ENCODE measurements at places on chromosomes 11 and 22.

DNA sequence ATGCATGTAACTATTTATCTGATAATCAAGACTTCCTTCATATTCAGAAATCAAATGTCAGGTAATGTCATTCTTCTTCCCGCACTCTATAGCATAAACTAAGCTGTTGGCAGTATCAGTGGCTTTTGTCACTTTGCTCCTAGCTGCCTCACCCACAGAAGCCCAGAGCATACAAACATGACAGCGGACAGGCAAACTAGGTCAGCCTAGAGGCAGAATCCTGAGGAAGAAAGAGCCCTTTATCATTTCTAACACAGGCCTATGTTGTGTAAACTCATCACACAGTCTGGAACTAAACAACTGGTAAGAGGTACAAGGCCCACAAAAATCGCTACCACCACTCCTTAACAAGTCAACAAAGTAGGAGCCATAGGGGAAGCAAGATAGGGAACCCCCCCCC, 21.0 kb downstream of the GUCY1A2 start:
- DNase-seq: no peak

DNA sequence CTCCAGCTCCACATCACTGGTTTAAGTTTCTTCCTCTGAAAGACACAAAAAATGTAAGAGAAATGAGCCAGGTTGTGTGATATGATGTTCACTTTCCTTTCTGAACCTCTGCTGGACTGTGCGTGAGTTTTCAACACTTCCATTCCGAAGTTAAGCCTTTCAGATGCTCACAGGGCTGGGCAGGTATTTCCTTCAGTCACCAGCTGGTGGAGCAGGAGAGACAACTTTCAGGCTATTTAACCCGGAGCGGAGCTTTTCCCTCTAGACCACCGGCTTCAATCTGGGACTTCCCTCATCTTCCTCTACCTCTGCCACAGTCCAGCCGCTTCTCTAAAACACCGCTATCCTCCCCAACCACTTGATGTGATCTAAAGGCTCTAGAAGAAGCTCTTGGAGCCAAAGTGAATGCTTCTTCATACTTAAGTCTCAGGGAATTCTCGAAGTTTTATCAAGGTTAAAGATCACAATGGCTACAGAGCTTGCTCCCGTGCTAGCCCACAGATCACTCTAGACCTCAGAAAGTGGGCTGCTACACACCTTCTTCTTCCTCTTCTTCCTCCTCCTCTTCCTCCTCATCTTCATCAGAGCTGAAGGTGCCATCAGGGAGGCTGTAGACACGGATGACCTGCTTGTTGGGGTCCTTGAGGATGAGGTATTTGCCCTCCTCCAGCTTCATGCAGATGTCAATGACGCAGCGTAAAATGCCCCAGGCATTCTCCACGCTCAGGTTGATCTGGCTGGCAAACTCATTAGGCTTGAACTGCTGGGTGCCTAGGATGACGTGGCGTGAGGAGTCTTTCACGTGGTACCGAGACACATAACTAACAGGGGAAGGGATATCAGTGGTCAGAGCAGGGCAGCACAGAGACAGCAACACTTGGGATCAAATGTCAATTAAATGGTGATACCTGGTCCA, 4.4 kb upstream of the FOXRED2 start:
- DNase-seq: peak; percentile 48

GRCh38 chr11:111531687-111532364, 8.7 kb upstream of the LAYN start:
- peak; percentile 88 for DNase-seq

DNA sequence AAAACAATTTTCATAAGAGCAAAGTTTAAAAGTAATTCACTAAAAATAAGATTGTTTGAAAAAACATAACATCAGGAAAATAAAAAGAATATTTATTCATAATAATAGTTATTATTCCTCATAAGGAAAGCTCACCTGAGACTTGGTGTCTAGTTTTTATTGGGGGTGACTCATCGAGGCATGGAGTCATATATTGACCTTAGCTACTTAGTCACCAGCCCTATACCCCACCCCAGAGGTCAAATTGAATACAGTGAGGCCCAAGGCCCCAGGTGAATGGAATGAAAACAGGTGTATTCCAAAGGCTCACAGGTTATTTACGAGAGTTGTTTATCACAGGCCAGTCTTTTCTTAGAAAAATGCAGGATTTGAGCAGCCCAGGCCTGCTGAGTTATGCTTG, 36.9 kb downstream of the CNTF start:
- DNase-seq: no peak

DNA sequence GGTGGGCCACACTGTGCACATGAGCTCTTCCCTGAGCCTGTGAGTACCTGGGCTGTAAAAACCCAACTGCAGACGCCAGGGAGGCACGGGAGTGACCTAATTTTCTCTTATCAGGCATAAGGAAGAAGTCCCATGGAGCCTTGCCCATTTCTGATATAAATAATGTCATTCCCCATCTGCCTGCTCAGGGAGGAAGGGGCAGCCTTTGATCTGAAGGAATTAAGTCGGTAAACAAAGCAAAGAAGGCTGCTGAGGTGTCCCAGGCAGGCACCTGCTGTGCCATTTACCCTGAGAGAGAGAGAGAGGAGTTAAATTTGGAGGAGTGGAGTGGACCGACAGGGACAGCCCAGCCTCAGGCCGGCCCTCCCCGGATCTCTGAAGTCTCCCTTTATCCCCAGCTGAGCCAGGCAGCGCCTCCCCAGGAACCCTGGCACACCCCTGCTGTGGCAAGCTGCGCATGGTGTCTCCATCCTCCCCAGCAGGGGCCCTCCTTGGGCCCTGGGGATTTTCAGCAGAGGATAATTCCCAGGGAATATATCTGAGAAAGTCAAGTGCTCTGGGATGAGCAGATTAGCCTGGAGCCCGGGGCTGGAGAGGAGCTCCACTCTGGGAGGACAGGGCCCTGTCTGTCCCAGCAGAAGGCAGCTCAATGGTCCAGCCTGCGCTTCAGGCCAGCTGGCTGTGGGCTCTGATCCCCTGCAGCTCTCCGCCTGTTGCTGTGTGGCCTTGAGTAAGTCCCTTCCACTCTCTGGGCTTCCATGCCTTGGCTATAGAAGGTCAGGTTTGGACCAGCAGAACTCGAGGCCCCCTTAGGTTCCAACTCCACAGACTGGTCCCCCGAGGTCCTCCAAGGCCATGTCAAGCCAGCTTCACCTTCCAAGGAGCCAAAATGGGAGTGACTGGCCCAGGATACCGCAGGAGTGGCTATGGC, 17.5 kb upstream of the CABP7 start:
- no peak for DNase-seq

DNA sequence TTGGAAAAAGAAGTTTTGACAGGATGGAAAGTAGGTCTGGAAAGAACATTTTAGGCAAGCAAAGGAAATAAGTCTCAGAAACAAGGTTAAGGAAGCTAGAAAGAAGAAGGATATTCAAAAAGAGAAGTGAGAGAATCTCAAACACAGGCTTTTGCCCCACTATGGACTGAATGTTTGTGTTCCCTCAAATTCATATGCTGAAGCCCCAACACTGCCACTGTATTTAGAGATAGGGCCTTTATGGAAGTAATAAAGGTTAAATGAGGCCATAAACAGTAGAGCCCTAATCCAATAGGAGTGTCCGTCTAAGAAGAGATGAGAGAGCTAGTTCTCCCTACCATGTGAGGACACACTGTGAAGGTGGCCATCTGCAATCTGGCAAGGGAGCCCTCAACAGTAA, 20.6 kb upstream of the RPS13 start:
- DNase-seq: no peak

- peak; percentile 75 for DNase-seq
Observed at GRCh38 chr11:35485656-35486322, 39.6 kb downstream of the PAMR1 start.

DNA sequence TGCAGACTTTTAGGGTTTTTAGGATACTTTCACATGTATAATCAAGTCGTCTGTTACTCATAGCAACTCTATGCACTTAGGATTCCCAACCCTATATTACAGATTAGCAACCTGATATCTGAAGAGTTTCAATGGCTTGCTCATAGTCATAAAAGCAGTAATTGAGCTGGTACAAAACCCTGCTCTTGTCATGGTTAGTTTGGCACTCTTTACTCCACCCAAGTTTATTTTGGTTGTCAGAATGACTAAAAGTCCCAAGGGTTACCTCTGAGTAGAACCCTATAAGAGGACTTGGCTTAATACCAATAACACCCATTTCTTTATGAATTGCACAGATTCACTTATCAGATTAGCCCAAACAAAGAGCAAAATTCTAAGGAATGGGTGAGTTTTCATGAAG, 550.6 kb downstream of the SOX6 start:
- no peak for DNase-seq

DNA sequence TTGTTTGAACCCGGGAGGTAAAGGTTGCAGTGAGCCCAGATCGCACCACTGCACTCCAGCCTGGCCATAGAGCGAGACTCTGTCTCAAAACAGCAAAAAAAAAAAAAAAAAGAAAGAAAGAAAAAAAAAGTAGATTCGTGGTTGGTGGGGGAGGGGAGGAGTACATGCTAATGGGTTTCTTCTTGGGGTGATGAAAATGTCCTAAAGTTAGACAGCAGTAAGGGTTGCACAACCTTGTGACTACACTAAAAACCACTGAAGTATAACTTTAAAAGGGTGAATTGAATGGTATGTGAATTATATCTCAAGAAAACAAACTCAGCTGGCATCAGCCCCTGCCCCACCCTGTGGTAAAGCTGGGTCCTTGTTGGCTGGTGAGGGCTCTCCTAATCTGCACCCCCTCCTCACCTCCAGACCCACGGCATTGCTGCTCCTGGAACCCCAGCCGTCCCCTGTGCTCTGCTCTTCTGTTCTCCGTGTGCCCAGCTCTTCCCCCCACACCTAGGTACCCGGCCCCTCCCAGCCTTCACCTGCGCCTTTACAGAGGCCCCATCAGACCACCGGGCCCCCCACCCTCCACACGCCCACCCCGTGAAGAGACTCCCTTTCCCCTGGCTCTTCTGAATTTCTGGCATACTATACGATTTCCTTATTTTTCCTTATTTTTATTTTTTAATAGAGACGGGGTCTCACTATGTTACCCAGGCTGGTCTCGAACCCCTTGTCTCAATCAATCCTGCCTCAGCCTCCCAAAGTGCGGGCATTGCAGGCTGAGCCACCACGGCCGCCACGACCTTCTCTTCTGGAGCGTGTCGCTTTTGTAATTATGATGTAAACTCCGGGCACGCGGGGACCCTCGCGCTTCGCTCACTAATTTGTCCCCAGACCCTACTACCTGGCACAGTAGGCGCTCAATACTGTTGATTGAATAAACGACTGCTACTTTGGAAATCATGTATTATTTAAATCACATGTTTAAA, 924 bp upstream of the FADD start:
- peak; percentile 62 for DNase-seq

DNA sequence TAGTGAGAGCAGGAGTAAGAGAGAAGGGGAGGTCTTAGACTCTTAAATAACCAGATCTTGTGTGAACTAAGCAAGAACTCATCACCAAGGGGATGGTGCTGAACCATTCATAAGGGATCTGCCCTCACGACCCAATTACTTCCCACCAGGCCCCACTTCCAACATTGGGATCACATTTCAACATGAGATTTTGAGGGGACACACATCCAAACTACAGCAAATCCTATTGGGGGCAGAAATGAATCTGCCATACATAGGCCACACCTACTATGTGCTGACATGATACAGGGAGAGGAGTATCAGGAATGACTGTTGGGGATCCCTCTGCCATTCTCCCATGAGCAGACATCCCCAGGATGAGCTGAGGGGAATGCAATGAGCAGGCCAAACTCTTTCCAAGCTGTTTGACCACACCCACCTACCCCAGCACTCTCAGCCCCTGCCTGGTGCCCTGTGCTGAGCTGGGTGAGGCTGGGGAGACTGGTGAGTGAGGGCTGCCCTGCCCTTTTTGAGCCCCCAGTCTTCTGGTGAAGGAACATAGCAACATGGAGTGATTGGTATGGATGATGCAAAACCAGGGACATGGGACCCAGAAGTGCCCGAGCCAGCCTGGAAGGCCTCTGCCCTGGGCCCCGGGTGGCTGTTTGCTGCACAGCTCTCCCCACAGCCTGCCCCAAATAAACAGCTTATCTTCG, 1.2 kb upstream of the GTSE1 start:
- DNase-seq: no peak

DNA sequence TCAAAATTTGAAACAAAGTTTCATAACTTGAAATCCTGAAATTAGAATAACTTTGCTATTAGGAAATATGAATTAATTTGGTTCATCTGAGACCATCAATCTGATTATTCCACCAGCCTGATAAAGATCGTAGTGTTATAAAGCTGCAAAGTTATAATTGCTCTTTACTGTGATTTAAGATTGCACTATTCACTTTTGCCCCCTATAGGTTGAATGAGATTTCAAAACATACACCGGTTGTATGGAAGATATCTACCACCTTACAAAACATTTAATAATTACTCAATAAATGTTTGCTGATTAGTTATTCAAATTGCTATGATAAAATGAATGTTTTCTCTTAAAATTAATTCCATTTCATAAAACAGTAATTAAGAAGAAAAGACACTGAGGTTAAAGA, 26.1 kb downstream of the APIP start:
- DNase-seq: no peak

- DNase-seq: no peak
Observed at GRCh38 chr22:29834046-29834445, 4.0 kb downstream of the ASCC2 start.

GRCh38 chr11:563812-564578, 3.2 kb downstream of the RASSF7 start:
- DNase-seq: no peak

GRCh38 chr22:19438298-19438697, 6.0 kb downstream of the MRPL40 start:
- no peak for DNase-seq

DNA sequence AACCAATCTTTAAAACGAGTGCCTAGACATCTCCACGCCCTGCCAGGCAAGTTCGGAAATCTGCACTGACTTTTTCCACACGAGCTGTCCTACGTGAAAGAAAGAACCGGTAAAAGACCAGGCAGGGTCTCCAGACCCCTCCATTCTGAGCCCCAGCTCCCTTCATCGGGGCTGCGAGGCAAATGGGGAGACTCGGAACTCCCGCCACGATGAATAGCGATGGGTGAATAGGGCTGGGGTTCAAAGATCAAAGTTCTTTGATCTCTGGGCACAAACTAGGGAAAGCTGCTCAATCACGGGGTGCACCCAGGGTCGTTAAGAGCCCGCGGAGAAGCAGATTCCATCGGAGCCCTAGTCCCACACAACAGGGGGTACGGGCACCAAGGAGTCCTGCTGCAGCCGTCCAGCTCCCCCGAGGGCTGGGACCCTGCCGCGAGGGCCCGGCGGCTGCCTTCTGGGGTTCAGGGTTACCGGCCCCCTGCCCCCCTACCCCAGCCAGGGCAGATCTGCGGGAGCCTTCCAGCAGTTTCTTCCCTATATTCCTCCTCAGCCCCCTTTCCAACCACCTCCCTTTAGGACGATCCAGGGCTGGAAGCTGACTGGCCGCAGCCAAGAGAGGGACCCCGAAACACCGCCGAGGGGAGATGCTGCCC, 1.1 kb downstream of the LRP4 start:
- no peak for DNase-seq
